ENCODE measurements at places on chromosomes 1 and 21.
A peak's percentile ranks its signal among the peaks of the same experiment; 100 is the strongest.

DNA sequence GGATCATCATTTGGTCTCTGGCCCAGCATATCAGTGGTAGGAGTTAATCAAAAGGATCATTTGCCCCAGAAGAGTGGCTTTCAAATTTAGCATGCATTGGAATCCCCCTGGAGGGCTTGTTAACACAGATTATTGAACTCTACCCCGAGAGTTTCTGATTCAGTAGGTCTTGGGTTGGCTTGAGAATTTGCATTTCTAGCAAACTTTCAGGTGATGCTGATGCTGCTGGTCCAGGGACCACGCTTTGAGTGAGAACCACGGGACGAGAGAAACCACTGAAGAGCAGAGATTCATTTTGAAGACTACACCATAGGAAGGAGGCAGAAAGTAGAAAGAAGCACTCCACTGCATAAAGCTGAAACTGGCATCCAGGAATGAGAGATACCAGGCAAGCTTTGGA is 81.3 kb upstream of the DUSP10 start:
- no peak for DNase-seq

DNA sequence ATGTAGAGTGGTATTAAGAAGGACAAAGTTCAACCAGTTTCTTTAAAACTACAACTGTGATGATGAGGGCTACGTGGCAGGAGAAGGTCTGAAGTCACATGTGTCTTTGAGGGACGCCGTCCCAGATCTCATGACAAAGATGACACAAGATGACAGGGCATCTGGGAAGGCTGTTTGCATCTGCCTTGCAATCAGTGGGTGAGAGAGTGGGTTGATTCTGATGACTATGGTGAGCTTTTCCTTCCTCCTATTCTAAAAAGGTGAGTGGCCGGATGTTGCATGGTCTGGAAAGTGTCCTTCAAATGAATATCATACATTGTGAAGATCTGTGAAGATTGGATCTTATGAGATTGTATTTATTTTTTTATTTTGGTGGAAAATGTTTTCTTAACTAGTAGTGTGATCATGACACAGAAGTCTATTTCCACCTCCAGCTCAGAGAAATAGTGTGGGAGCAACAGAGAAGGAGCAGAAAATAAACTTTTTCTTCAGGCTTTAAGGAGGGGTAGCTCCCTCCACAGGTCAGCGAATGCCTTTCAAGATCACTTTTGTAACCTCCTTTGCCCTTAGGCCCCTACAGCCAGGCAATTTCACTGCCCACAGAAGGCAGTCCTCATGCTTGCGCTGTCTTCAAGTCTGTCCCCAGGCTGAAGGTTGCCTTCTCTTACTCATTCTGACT is 76.0 kb upstream of the ATF3 start:
- no peak for DNase-seq

DNA sequence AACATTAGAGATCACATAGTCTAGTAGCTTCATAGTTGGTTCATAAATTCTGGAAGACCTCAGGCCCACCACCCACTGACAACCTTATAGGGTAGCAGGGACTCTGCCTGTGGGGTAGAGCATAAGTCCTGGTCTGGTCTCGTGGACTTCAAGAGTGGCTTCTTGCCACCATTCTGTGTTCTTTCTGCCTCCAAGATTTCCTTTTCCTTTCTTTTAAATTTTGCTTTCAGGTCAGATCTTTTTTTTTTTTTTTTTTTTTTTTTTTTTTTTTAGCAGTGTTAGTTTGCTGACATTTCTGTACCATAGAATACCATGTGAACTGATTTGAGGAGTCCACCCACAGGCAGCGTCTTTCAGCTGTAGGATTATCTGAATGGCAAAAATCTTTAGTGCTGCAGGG is 28.5 kb downstream of the MTR start:
- no peak for DNase-seq

DNA sequence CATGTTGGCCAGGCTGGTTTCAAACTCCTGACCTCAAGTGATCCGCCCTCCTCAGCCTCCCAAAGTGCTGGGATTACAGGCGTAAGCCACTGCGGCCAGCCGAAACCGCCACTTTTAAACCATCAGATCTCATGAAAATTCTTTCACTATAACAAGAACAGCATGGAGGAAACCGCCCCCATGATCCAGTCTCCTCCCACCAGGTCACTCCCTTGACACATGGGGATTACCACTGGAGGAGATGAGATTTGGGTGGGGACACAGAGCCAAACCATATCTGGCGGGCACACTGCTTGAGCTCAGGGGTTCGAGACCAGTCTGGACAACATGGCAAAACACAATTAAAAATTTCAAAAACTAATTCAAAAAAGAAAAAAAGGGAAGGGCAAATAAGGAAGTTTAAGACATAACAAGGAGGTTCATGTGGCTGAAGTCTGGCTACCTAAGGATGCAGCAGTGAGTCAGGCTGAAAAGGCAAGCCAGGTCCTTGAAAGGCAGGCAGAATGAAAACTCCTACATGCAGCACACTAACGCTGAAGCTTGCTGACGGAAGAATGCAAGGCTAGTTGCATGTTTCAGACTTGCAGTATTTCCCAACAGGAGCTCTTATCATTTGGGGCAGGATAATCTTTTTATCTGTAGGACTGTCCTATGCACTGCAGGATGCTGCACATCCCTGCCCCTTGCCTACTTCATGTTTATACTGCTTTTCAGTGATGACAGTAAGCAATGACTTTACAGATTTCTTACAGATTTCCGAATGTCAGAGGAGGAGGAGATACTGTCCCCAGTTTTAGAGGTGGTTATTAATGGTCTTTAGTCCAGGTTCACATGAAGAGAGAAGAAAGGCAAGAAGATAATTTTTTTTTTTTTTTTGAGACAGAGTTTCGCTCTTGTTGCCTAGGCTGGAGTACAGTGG is 49.3 kb downstream of the FBXO42 start:
- no peak for DNase-seq

- DNase-seq: no peak
These were observed 37.3 kb downstream of the KCND3 start for GRCh38 chr1:111952125-111952657.

DNA sequence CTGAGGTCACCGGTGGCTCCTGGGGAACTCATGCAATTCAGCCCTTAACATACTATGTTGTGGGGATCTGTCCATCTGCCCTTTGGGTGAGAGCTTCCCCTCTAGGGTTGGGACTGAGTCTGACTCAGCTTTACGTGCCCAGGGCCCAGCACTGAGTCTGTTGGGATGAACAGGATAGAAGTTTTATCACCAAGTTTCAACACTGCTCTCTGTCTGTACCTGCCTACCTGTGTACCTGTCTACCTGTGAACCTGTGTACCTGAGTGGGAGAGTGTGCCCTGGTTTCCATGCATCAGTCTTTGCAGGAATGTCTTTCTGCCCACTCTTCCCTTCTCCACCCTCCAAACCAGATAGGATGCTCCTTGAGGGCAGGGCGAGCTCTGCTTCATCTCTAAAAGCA is 90.6 kb upstream of the POU3F1 start:
- DNase-seq: no peak

- DNase-seq: peak; percentile 87
These were observed 171.1 kb downstream of the TOMM20 start for GRCh38 chr1:234957330-234958065.

DNA sequence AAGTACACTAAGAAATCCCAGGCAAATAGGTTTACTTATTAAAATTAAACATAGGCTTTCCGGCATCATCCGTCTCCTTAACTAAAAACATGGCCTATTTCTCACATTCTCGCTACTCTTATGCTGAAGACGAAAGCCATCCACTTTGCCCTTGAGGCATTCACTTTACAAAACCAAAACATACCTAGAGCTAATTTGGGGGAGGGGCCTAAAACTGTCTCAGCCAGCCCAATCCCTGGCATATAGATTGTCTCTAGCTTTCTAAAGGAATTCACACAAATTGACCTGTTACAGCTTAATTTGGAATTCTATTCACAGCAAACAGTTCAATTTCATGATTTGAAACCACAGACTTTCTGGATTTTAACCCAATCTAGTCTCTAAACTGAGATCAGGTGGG is 34.8 kb downstream of the SLC35D1 start:
- DNase-seq: no peak

DNA sequence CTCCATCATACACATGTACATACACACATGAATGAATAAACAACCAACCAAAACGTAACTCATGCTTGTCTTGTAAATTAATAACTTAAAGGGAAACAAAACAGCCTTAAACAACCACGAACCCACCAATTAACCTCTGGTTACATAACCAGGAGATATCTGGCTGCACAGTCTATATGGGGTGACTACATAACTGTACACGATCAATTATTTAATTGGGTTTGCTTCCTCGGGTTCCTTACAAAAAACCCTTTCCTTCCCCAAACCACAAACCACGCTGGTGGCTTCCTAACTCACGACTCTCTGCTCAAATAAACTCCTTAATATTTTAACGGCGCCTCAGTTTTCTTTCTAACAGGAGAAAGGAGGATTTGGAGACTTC is 744 bp downstream of the ZNF670 start:
- DNase-seq: no peak

- peak; percentile 39 for DNase-seq
These were observed 23.5 kb downstream of the ASB17 start for GRCh38 chr1:75908717-75909152.

DNA sequence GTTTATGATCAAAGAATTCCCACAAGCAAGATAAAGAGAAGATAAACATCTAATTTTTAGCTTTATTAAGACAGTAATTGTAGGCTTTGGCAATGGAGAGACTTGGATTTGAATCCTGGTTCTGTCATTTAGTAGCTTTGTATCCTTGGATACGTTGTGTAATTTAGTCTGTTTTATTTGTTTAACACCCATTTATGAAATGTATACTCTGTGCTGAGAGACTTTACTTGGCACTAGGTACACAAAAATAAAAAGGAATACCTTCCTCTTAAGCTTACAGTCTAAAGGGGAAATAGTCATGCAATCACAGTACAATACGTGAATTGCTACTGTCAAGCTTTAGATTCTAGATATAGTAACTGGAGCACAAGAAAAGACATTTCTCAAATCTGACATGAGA is 23.8 kb downstream of the ZMPSTE24 start:
- DNase-seq: no peak

- no peak for DNase-seq
These were observed 172.0 kb downstream of the CDC7 start for GRCh38 chr1:91672601-91673161.

DNA sequence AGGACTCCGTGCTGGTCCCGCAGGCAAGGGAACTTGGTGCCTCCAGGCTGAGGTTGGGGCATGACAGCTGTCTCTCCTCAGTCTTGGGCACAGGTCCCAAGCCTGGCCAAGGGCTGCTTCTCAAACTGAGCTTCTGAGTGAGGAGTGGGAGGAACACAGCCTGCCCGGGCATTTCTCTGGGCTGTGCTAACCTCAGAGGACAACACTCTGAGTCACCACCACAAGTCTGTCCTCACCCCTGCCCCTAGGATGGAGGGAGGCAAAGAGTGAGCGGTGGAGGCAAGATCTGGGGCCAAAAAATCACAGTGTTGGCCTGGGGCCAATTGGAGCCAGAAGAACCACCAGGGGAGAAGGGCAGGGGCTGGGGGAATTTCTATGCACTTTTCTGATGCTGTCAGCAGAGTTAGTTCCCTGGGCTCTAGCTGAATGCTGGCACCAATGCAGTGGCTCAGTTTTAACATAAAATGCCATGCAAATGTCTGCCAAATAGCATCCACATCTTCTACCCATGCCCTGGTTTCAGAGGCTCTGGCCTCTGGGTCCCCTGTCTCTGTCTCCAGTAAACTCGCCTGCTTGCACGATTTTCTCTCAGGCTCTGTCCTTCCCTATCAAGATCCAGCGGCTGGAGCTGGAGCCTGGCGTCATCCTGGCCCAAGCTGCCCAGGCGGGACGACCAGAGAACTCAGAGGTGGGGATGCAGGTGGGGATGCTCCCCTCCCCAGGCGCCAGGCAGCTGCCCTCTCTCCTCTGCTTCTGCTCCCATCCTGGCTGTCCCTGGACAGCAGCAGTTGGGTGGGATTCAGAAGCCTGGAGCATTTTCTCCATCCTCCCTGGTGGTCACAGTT is 11.0 kb upstream of the CDK18 start:
- peak; percentile 62 for DNase-seq

Measured in Calu3 (cell line).